ENCODE measurements at places on chromosomes 16 and 17. TPM values are rescaled to one million over a fixed set of nuclear protein-coding genes. Genes with fewer than 3 reads are reported as not detected.

Gene PYY
- not detected for total RNA-seq

Gene INPP5K
- 30.1 TPM for total RNA-seq

Gene GAST
- total RNA-seq, result not detected

Gene ITGAD
- not detected for total RNA-seq

Gene CHST4
- not detected for total RNA-seq

Gene FOXC2
- 1.0 TPM for total RNA-seq

Gene CACNA1G
- 1.7 TPM for total RNA-seq

Gene KRTAP4-1
- not detected for total RNA-seq

Gene ATP1B2
- 0.17 TPM for total RNA-seq

All from smooth muscle cell of trachea (primary cell).